Ovary (tissue), 10 donors: ENCODE measurements at places on chromosomes 16 and 17. TPM values are rescaled to one million over a fixed set of nuclear protein-coding genes. Genes with fewer than 3 reads are reported as not detected.

Gene KRT12
- total RNA-seq, result not detected

Gene TMEM107
- 57.6 TPM for total RNA-seq

DNA sequence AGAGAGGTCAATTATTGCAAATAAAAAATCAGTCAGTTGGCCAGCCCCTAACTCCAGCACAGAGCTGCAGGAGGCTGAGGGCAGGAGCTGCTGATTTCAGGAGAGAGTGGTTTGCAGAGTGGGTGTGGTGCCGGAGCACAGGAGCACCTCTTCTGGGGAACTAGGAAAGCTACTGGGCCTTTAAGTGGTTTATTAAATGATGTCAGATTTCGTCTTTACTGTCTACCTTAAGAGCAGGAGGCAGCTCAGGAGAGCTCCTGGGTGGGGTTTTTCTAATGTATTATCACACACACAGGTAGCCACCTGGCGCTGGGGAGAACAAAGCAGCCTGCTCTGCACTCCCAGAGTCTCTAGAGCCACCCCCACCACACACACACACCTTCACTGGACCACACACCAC is 11.5 kb upstream of the HAS3 start:
- H3K4me3 ChIP-seq, result no peak overlapping the region
- H3K4me1 ChIP-seq, result no peaks in the 10 kb centered on the region
- DNase-seq, result no peak
- H3K36me3 ChIP-seq, result no peaks in the 10 kb centered on the region
- H3K27me3 ChIP-seq, result no peaks in the 10 kb centered on the region
- no peak overlapping the region for H3K27ac ChIP-seq

Gene NPIPA7
- total RNA-seq, result 11.3 TPM

GRCh38 chr16:53692146-53692545 is 11.5 kb downstream of the RPGRIP1L start:
- DNase-seq, result no peak
- H3K4me3 ChIP-seq, result no peak overlapping the region
- H3K27me3 ChIP-seq, result no peaks in the 10 kb centered on the region
- no peaks in the 10 kb centered on the region for H3K4me1 ChIP-seq
- no peak overlapping the region for H3K27ac ChIP-seq

Gene PAFAH1B1
- 125 TPM for total RNA-seq
